Activated CD4-positive, CD25-positive, alpha-beta regulatory T cell treated with anti-CD3 and anti-CD28 coated beads, Interleukin-2, amount 50 U/mL, for 72 hours (primary cell): ENCODE measurements at places on chromosomes 6 and 20.

DNA sequence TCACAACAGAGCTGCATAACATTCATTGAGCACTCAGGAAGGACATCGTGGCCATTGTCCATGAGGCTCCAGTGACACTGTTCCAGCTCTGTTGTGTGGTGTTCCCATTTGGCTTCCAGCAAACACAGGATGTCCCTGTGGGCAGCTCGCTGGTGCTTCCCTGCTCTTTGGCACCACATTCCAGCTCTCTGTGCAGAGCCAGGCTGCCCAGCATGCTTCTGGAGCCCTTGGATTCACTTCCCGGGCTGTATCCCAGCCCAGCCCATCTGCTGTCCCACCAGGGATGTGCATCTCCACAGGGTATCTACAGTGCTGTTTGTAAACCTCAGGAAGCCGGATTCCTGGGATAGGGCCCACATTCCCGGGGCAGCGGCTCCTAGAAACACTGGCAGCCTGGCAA is 57.2 kb downstream of the CTCFL start:
- DNase-seq: no peak

- no peak for DNase-seq
Observed at GRCh38 chr20:20213526-20214121, 154.3 kb upstream of the INSM1 start.

DNA sequence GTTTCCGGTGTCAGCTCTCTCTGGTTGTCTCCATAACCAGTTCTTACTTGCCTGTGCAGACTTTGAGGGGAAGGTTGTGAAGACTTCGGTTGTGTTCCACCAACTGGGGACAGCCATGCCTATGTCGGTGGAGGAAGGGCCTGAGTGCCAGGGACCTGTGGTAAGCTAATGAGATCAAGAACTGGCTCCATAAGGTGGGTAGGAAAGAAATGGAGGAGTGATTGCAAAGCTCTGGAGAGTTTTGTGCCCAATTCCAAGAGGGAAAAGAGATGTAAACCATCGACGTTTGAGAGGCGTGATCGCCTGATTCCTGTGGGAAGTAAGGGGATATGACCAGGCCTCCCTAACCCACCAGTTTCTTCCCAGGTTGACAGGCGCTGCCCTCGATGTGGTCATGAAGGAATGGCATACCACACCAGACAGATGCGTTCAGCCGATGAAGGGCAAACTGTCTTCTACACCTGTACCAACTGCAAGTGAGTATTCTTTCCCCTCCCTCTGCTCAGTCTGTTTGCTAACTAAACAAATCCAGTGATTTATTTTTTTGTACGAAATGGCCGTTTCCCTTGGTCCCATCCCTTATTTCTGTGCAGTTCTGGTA is 893 bp downstream of the POLR1H start:
- DNase-seq: no peak

DNA sequence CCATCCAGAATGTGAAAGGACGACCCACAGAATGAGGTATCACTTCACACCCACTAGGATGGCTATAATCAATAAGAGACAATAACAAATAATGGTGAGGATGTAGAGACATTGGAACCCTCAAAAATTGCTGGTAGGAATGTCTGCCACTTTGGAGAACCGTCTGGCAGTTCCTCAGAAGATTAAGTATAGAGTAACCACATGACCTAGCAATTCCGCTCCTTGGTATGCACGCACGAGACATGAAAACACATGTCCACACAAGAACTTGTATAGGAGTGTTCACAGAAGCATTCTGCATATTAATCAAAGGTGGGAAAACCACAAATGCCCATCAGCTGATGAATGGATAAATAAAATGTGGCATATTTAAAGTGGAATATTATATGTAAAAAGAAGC is 100.6 kb downstream of the IRF4 start:
- no peak for DNase-seq

- DNase-seq: no peak
Observed at GRCh38 chr6:134925800-134926199, 24.1 kb downstream of the ALDH8A1 start.

- no peak for DNase-seq
Observed at GRCh38 chr6:139686308-139686707, 311.9 kb upstream of the CITED2 start.

- no peak for DNase-seq
Observed at GRCh38 chr6:113735491-113735890, 121.7 kb upstream of the MARCKS start.

DNA sequence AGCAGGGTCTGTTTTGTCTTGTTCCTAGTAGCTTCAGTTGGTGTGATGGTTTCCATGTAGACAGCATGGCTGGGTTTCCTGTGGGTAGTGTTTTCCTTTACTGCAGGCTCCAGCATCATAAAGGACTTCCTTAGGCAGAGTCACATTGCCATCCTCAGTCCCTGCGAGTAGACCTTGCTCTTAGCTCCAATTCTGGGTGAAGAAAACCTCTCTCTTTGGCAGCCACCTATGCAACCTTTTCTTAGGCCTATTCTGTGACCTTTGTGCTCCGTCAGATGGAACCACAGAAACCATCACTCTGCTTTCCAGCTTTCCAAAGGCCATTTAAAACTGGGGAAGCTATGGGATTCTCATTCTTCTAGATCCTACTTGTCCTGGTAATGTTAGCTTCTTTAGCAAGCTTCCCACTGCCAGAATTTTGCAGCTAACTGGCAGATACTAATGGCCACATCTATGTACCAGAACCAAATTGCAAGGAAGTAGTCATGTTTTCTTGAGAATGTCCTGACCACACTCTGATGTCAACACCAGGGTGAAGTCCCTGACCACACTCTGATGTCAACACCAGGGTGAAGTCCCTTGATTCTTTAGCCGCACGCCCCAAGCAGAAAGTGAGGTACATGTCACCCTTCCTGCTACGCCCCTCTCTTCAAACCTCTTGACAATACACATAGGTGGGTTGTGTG is 646.6 kb upstream of the HS3ST5 start:
- DNase-seq: no peak

- DNase-seq: no peak
Observed at GRCh38 chr6:157597461-157598312, 216.7 kb downstream of the ZDHHC14 start.

GRCh38 chr20:57399587-57400155 is 8.5 kb downstream of the RBM38 start:
- peak; percentile 64 for DNase-seq

DNA sequence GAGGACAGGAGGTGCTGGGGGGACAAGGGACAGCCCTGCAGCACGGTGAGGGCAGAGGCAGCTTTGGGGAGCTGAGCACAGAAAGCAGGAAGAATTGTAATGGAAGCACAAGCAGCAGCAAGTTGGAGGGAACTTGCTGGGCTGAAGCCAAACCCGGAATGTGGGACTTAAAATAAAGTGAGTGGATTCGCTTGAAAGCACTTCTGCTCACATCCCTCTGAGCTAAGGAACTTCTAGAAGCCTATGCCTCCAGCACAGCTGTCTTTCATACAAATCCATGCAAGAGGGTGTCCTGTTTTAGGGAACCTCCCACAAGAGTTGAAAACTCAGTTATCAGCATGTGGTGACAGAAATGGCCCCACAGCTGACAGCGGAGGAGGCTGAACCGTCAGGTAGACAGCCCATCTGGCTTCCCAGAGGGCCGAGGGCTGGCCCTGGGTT is 71.4 kb upstream of the MLN start:
- DNase-seq: no peak

GRCh38 chr6:113330636-113330946 is 526.6 kb upstream of the MARCKS start:
- DNase-seq: no peak

DNA sequence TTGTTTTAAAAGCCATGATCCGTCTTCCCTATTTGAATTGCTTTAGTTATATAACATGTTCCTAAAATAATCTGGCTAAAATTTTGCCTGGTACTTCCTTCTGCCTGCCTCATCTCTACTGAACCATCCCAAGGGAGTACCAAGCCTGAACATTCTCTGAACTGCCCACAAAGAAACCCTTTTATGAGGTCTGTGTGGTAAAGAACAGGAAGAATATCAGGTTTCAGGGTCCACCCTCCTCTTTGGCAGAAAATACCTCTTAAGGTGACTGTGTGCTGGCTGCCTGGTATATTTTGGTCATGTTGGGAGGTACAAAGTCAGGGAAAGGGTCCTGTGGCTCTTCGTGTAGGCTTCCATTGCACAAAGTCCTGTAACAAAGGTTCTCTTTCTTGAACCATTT is 574.1 kb upstream of the CHD6 start:
- no peak for DNase-seq

GRCh38 chr6:33313105-33313708 is 671 bp downstream of the TAPBP start:
- DNase-seq: peak; percentile 64

DNA sequence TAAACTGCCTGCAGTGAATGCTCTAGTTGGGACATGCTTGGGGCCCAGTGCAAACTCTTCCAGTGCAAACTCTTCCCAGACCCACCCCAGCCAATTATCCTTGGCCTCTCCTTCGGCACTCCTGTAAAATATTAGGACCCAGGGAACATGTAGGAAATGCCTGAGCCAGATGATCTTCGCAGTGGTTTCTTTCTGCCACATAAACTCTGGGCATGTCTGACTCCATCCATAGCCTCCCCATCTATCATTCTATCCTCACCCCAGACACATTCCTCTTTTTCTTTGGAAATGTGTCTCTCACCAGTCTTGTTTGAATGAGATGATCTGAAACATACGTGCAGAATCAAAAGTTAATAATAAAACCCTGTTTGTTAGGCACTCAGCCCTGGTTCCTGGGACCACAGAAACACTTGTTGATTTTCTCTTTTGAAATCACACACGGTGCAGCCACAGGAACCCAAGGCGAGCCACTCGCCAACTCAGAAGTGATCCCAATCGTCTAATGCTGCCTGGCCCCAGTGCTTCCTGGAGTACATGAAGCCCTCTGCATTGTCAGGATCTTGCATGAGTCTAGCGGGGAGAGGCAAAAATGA is 108.9 kb upstream of the CST7 start:
- DNase-seq: no peak
